Activated CD4-positive, CD25-positive, alpha-beta regulatory T cell (primary cell): ENCODE measurements at places on chromosomes 7 and 10.

DNA sequence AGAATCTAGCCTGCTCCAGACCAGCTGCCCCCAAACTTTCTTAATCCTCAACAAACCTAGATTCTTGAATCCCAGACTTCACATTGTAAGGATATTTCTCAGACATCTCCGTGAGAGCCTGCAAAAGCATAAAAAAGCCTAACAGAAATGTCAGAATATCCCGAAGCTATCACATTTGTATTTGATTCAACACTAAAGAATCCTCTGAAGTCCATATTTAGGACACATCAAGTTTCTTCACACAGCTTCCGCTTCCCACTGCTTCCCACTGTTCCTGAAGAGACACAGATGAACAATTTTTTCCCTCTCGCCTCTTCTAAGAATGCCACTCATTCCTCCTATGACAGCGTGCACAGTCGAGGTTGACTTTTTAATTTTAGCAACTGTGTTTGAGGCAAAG lies 396.2 kb upstream of the IGFBP3 start:
- DNase-seq = no peak

DNA sequence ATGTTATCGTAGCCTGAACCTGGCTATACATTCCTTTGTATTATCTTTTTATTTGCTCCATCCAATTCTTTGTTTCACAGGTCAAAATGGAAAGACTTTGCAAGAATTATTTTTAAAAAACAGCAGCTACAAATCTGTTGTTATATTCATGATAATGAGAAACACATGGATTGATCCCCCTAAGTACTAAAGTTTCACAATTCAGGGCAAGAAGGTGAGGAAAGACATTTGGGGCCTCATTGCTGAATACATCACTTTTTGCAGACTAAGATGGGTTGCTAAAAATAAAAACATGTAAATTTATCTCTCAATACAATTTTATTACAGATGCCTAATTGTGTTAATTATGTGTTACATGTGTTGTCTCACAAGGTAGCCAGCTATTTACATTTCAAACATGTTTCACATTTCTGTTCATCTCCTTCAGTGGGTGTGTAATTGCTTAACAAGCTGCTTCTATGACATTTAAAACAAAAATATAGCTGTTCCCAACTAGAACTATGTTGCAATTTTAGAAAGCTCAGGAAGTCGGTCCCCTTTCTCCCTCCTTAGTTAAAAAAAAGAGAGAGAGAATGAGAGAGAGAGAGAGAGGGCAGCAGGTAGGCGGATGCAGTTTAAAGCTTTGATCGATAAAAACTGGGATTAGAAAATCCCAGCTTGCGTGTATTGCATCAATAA lies 606.3 kb upstream of the FZD8 start:
- DNase-seq = no peak

GRCh38 chr10:49168171-49168540 lies 20.0 kb downstream of the TMEM273 start:
- no peak for DNase-seq

GRCh38 chr10:102009801-102010425 lies 46.1 kb downstream of the ARMH3 start:
- no peak for DNase-seq

- no peak for DNase-seq
Measured at GRCh38 chr7:90709501-90710465, 113.7 kb downstream of the CDK14 start.

GRCh38 chr7:82152858-82153257 lies 290.7 kb downstream of the CACNA2D1 start:
- DNase-seq = no peak

DNA sequence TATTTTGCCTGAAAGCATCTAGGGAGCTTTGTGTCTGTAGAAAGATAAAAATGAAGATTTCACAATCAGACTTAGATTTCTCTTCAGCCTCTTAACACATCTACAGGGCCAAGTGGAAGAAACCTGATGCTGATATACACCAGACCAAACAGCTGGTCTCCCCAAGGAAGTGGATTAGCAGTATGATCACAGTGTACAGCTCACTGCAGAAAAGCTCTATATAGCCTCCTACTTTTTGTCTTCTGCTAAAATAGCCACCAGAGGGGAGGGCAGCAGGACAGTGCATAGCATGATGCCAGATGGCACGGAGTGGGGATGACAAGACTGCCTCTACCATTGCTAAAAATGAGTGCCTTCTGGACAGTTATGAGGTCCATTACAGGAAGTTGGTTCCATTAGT lies 16.0 kb downstream of the FAM13C start:
- DNase-seq = no peak

- no peak for DNase-seq
Measured at GRCh38 chr10:118763202-118763988, 8.6 kb upstream of the CACUL1 start.

DNA sequence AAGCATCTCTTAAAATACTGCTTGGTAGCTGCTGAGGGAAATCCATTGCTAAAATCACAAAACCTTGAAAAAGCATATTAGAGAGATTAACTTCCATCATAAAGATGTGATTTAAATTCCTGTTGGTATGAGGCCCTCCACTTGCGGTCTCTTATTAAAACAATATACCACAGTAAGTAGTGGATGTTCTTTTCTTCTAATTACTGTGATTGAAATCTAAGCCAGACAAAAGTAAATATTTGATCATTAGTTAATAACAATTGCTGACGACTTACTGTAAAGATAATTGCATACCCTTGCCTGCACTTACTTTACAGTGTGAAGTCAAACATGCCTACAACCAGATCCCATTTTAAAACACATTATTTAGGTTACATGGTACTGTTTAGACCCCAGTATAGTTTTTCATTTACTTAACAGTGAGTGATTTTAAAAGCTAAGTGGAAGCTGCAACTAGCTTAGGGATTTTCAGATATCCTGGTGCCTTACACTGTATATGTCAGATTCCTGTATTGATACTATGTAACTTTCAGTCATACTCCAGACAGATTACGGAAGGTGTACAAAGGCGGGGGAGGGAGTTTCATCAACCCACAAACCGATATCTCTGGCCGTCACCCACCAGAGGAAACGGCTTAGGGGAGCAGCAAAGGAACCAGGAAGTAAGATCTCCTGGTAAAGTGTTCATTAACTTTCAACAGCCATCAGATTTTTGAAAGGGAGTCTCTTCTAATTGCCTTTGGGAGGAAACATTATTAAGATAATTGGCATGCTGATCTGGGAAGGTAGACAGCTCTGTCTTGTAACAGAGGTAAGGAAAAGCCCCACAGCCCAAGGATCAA lies 986 bp downstream of the NRP1 start:
- no peak for DNase-seq

DNA sequence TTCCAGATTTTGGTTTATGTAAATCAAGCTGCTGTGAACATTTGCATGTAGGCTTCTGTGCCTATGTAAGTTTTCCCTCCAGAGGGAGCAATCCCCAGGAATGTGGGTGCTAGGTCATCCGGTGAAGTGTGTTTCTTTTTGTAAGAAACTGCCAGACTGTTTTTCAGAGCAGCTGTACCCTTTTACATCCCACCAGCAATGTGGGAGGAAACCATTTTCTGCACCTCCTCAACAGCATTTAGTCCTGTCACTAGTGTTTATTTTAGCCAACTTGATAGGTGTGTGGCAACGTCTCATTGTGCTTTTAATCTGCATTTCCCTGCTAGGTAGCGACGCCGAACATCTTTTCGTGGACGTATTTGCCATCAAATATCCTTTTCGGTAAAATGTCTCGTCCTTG lies 395.7 kb upstream of the FOXK1 start:
- no peak for DNase-seq

- DNase-seq = no peak
Measured at GRCh38 chr10:98488669-98489430, 42.1 kb upstream of the HPS1 start.

- no peak for DNase-seq
Measured at GRCh38 chr7:119320316-119320715, 952.7 kb upstream of the KCND2 start.

DNA sequence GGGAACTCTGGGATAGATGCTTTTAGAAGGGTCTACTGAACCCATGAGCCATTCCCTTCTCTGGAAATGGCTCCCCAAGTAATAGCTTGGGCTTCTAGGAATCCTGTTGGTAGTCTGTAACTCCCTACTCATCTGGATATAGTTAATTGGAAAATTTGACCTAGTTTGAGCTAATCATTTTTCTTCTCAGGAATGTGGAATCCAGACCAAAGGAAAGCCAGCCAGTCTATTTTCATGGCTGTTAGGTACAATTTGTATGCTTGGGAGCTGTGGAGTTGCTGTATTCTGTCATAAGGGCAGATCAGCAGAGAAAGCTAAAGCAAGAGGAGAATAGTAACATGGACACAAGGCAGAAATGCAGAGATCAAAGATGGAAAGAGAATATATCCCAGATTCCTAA lies 71.6 kb upstream of the C1GALT1 start:
- no peak for DNase-seq

DNA sequence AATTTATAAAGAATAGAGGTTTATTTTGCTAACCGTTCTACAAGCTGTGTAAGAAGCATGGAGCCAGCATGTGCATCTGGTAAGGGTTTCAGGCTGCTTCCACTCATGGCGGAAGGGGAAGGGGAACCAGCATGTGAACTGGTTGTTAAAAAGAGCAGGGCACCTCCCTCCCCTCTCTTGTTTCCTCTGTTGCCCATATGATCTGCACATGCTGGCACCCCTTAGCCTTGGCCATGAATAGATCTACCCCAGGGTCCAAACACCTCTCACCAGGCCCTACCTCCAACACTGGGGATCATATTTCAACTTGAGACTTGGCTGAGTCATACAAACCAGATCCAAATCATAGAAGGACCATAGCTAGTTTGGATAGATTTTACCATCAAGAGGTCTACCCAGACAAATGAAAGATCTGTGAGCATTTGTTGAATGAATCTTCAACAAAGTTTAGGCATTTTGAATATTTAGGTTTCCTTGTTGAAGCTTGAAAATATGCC lies 36.0 kb upstream of the NRP1 start:
- no peak for DNase-seq

DNA sequence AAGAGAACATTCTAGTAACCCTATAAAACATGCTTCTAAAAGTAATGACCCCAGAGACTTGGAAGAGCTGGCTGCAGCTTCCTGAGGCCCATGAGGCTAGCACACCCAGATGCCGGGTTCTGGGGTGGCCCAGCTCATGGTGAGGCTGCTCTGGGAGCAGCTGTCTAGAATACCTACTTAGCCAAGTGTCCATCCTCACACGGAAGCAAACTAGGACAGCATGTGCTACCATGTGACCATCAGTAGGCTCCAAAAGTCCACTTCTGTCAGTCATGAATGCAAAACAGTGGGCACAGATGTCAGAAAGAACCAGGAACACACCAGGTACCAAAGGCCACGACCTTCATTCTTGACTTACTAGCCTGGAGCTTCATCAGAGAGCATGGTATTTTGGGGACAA lies 32.4 kb downstream of the CTBP2 start:
- no peak for DNase-seq

- DNase-seq = no peak
Measured at GRCh38 chr7:120337308-120337907, 64.4 kb downstream of the KCND2 start.

GRCh38 chr10:23055424-23056185 lies 39.8 kb upstream of the MSRB2 start:
- DNase-seq = no peak

DNA sequence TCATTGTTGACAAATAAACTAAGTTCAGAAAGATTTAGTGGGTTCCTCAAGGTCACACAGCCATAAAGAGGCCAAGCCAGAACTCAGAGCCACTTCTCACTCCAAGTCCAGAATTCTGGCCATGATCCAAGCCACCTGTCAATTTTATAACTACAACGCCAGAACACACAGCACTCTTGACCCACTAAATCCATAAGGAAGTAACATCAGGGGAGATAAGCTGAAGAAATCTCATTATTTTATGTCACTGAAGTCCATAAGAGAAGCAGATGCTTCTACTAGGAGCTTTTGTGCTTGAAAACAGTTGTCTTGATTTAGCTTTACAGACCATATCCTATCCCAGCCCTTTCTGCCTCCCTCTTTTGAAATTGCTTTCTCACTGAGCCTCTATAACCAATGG lies 15.9 kb downstream of the ADAM12 start:
- no peak for DNase-seq

DNA sequence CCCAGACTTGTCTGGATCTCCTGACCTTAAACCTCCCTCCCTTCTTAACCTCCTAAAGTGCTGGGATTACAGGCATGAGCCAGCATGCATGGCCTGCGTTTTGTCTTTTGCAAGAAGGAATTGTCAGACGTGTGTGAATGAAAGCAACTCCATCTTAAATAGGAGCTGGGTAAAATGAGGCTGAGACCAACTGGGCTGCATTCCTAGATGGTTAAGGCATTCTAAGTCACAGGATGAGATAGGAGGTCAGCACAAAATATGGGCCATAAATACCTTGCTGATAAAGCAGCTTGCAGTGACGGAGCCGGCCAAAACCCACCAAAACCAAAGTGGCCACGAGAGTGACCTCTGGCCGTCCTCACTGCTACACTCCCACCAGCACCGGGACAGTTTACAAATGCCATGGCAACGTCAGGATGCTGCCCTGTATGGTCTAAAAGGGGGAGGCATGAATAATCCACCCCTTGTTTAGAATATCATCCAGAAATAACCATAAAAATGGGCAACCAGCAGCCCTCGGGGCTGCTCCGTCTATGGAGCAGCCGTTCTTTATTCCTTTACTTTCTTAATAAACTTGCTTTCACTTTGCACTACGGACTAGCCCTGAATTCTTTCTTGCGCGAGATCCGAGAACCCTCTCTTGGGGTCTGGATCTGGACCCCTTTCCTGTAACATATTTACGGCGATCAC lies 41.2 kb upstream of the SDK1 start:
- DNase-seq = no peak

DNA sequence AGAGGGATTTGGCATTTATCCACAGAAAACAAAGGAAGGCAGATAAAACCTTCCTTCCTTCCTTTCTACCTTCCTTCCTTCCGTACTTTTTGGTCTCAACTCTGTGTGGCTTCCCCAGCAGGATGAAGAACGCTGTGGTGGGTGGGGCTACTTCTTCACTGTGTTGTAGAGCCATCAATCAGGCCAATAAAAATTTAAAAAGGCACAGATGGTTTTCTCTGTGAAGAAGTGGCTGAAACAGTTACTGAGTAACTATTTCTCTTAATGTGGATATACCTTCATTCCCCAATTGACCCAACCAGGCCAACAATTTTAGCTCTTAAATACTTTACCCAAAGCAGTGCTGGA lies 75.8 kb downstream of the ZNF92 start:
- DNase-seq = no peak

GRCh38 chr10:122302315-122302714 lies 31.2 kb downstream of the BTBD16 start:
- DNase-seq = no peak

DNA sequence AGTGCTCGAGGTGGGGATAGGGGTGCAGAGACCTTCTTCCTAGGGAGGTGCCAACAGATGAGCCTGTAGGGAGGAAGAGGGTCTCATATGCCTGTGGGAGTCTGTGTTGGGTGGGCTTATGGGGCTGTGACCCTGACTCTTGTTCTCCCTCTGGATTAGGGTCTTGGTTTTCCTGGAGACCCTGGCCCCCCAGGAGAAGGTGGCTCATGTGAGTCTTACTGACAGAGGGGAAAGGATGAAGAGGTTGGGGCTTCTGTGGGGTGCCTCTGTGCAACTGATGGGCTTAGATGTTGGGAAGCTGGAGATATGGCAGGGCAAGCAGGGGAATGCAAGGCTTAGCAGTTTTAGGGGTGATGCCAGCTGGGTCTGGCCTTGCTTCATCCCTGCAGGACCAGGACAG lies 20.2 kb upstream of the VOPP1 start:
- no peak for DNase-seq
